HCEC 1CT (cell line): ENCODE measurements at places on chromosomes 7 and 10.

- DNase-seq, result no peak
Measured at GRCh38 chr10:116216676-116217075, 56.3 kb downstream of the GFRA1 start.

- peak; percentile 18 for DNase-seq
Measured at GRCh38 chr10:18402853-18403252, 248.5 kb downstream of the NSUN6 start.

GRCh38 chr10:123459371-123460091 is 206.6 kb upstream of the GPR26 start:
- DNase-seq, result no peak

DNA sequence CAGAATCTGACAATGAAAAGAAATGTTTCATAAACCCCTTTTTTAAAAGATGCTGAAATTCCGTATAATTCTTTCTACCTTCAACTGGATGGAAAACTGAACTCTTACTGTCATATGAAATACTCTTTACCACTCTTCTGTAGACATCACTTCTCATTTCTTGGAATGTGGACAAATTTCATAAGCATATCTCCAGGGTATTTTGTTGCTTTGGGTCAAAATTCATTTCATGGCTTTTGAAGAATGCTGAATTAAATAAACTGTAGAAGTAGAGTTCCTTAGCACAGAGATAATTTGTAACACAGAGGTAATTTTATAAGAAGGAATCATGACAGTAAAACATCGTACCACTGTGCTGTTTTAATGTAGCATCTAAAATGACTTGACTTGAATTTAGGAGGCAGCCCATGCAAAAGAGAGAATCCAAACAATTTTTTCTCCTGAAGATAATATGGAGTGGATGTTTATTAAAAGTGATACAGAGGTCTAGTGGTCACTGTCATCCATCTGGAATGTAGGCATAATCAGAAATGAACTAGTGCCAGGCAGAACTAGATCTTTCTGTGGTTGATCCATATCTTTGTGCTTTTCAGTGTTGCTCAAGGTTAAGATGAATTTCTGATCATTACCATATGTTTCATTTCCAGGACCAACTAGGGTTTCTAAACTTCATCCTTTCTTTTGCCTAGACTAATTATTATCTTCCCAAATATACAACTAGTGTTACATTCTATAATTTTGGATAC is 492.0 kb downstream of the KIF20B start:
- DNase-seq, result peak; percentile 79

DNA sequence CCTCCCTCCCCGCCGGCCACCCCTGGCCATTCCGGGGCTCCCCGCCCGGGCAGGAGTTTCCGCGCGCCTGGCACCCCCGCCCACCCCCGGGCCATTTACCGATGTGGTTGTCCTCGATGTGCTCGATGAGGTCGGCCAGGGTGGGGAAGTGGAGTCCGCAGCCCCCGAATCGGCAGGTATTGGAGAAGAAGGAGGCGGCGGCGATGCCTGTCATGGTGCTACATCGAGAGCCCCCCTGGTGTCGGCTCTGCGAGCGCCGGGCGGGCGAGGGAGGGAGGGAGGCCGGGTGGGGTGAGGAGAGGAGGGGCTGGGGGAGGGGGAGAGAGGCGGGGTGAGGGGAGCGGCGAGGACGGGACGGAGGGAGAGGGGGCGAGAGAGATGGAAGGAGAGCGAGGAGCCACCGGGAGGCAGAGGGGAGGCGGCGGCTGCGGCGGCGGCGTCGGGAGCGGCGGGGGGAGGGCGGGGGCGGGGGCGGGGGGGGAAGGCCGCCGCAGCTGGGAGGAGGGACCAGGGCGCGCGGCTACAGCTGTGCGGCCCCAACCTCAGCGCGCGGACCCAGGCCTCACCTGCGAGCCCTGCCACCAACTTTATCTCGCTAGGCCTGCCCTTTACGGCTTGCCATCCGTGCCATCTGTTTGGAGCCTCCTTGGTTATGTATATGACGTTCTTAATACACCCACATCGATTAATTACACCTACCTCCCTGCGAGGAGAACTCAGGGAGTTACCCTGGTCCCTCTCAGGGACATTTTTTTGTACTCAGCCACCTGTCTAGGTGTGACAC is at the start of gene JAZF1:
Gene JAZF1 (minus strand): TSS at position 432 of the 784 bp plus-strand sequence.
- DNase-seq, result peak; percentile 52

DNA sequence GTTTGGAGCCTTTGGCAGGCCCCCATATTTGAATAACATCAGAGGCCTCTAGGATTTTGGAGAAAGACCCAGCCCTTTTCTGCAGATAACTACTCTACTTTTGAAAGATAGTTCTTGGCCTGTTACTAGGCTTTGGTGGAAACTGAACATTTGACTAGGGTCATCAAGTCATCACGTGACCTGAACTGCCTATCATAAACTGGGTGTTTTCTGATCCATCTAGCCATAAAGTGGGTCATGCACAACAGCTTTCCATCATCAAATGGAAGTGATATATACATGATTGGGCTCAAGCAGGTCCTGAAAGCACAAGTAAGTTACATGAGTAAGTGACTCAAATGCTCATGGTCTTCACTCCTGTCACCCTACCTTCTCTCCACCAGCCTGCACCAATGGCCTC is 552.3 kb upstream of the GRM3 start:
- no peak for DNase-seq

- peak; percentile 15 for DNase-seq
Measured at GRCh38 chr10:44966129-44966815, 6.7 kb downstream of the RASSF4 start.

DNA sequence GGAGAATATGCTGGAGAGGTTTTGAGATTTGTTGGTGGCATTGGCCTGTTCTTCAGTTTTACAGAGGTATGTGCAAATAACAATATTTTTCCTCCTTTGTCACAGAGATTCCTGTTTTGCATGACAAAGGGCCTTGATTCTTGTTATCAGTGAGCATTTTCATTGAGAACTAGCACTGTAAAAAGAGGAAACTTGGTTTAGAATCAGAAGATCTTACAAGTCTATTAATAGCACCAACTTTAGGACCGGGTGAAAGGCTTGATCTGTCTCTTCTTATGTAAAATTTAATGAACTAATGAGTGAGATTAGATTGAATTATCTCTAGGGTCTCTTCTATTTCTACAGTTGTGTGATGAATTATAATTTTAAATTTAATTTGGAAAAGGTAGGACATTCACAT is 25.5 kb downstream of the TSPAN13 start:
- no peak for DNase-seq

DNA sequence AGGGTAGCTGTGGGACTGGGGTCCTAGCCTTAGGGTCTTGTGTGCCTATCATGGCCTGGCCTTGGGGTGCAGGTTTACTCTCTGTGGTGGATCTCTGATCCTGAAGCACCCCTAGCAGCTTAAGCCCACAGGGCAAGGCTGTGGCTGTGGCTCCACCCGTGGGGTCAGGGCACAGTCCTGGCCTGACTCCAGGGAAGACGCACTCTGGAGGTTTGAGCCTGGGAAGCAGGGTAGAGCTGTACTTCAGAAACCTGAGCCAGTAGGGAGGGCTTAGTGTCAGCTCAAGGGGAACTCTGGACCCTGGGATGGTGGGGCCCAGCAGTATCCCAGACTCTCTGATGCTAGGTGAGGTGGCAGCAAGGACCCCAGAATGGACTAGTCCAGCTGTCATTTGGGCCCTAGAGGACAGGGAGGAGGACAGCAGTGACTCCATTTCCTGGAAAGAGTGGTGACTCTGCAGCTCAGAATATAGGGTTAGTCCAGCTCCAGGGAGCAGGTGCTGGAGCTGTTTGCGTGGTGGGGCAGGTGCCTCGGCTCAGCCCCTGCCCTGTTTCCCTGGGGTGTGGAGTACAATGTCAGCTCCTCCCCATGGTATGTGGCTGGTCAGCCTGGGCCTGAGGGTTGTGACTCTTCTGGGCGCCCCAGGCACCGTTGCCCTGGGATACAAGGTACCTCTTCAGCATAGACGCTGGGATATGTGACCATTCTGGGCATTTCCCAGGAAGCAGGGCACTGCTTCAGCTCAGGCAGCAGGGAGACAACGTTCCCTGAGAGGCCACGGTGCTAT is 15.8 kb downstream of the GTPBP4 start:
- DNase-seq, result no peak

- no peak for DNase-seq
Measured at GRCh38 chr10:70131560-70131937, 1.1 kb downstream of the AIFM2 start.

DNA sequence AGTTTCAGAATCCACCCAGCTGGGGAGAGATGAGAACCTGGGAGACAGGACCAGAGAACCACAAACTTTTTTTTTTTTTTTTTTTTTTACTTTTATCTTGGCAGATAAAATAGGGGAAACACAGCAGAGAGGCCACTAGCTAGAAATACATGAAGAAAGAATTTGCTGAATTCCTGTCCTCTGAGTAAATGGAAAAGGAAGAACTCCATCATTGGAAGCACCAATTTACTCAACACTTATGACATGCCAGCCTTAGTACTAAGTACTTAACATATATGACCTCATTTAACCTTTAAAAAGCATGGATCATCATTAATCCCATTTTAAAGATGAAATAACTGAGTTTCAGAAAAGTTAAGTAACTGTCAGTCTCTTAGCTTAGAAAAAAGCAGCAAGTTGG is 343.0 kb upstream of the NPSR1 start:
- peak; percentile 90 for DNase-seq

DNA sequence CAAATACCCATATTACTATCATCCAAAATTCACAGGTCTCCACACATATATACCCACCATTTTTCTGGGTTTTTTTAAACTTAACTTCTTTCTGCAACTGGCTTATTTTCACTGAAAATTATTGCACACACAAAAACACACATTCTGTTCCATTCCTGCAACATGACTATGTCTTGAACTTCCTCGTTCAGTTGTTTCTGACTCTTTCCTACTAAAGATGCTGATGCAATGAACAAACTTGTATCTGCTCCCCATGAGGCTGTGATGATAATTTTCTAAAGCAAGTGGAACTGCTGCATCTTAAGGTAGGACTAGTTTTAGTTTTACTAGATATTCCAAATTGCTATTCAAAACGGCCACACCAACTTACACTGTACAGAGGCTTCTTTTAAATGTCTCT is 77.7 kb downstream of the OSBPL3 start:
- peak; percentile 47 for DNase-seq

DNA sequence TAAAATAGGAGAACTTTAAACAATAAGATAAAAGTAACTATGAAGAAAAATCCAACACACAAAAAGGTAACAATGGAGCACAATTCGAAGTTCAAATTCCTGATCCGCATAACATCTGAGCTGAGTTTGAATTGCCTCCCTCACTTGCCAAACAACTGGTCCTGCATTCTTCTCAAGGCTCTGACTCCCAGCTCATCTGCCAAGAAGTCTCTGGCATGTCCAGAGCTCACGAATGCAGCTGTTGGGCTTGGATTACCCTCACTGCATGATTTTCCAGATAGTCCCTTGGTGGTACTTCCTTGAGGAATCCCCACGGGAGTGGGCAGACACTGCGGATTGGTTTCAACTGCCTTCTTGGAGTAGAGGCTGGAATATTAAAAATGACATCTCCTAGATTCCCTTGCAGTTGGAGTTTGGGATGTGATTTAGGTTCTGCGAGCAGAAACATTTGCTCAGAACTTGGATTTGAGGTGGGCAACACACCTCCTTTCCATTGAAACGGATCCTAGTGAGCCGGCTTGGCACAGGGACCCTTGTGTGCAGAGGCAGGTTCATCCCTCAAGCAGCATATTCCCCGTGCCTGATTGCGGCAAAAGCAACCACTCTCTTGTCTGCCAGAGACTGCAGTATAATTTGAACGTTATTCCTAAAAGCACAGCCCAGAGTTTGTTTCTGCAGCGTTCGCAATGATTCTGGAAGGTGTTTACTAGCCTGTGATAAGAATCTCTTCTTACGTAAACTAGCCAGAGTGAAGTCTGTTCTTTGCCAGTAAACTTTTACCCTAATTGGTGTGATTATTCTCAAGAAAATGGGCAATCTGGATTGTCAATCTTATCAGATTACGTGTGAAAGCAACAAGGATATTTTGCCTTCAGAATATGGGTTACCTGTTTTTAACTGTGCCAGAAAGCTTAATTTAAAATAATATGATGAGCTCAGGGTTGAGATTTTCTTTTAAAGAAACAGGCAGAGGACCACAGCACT is 23.4 kb upstream of the PRKCQ start:
- no peak for DNase-seq

GRCh38 chr10:44962870-44963738 is 3.5 kb downstream of the RASSF4 start:
- no peak for DNase-seq

- DNase-seq, result peak; percentile 6
Measured at GRCh38 chr10:58143944-58144343, 123.8 kb downstream of the IPMK start.

DNA sequence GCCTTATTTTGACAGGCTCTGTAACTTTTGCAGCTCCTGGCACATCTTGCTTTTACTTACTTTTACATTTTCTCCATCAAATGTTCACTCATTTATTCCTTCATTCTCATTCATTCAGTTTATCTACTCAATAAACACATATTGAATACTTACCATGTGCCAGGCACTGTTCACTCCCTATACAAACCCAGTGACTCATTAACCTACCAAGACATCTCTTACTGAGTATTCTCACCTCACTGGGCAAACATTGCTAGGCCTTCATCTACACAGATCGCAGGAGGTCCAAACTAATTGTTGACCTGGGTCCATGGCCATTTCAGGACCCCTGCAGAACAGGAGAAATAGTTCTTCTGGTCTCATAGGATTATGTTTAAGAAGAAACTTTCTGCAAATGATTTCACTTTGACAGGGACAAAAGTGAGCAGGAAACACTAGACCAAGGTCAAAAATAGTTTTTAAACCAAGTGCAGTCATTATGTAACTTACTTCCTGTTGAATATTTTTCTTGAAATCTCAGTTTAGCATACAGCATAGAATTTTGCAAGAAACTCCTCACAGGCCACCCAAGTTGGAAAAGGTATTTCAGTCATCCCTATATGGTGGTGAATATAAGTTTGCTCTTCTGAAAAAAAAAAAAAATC is 17.6 kb downstream of the SLC26A4 start:
- DNase-seq, result no peak

- DNase-seq, result peak; percentile 35
Measured at GRCh38 chr10:78416031-78417011, 382.7 kb downstream of the RPS24 start.

- no peak for DNase-seq
Measured at GRCh38 chr10:48839809-48840679, 99.6 kb downstream of the LRRC18 start.

DNA sequence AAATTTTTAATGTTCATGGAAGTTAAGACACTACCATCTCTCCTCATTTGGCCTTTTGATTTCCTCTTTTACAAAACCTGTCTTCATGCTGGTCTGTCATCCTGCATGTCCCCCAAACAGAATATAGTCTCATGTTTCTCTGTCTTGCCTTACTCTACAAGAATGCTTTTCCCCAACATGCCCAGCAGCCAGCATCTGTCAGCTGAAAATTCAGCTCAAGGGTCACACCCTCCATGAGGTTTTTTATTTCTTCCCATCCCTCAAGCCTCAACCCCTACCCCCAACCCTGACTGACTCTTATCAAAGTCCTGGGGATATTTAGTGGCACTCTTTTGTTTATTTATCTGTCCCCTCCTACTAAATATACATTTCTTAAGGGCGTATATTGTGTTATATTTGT is 202.0 kb downstream of the ANK3 start:
- no peak for DNase-seq
